ENCODE measurements at places on chromosomes 12 and 14. TPM values are rescaled to one million over a fixed set of nuclear protein-coding genes. Genes with fewer than 3 reads are reported as not detected.

DNA sequence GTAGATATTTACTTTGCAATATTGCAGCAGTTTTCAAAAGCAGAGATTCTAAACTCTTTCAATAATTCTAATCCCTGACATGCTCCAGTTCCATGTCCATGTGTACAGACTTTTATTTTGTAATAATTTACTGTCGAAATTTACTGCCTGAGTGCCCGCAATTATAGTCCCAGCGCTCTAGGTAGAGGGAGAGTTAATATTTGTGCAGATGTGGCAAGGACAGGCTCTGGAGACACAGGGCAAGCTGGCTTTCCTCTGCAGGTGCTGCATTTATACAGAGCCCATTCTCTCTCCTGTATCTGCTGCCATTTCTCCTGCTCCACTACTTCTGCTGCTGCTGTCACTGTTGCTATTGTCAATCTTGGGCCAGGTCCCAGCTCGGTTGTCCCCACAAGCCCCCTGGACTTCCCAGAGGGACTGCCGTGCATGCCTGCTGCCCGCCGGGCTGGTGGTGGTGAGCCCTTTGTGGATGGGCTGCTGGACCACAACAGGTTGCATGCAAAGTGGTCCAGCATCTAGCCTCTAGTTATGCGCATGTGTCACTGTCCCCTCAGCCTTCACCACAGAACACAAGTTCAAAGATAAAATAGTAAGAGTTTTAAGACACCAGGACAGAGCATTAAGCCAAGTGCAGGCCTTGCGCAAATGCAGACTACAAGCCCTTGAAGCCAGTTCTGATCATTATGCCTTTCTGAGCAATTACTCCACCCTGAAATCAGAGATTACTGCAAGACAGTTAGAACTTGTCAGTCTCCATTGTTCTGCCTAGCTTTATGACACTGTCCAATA lies 40.8 kb upstream of the CSRP2 start:
- H3K27me3 ChIP-seq = no peaks in the 10 kb centered on the region
- H3K4me3 ChIP-seq = no peak overlapping the region
- H3K4me1 ChIP-seq = peaks cover 4% of the 10 kb centered on the region
- no peaks in the 10 kb centered on the region for H3K36me3 ChIP-seq
- H3K27ac ChIP-seq = no peak overlapping the region

Gene OR4Q3
- total RNA-seq = not detected

Gene ADAMTS20
- not detected for total RNA-seq

DNA sequence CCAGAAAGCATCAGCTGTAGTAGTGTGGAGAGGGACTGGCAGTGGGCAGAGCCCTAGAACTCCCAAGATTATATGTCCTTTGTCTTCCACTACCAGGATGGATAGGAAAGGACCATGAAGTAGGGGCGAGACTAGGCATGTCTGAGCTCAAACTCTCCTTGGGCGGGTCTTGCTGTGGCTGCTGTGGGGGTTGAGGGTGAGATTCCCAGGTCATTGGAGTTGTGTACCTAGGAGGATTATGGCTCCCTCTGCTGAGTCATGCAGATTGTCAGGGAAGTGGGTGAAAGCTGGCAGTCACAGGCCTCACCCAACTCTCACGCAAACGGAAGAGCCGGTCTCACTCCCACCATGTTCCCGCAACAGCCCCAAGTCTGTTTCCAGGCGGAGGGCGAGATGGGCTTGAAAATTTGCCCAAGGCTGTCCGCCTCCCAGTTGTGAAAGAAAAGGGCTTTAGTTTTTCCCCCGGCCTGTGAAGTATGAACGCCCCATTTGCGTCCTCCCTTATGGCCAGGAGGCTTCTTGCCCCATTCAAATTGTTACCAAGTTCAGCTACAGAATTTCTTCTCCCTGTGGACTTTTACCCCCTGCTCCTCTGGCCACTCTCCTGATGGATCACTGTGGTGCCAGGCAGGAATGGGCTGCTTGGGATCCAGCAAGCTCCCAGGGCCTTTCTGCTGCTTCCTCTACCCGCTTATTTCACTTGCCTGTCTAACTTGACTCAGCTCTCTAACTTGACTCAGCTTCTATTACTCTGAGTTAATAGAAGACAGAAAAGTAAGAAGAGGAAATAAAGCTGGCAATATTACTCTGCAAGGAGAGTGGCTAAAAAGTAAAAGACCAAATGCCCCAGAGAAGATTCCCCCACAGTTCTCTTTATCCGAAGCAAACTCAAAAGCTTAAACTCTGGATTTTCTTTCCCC lies 159.3 kb downstream of the SLC2A13 start:
- H3K4me3 ChIP-seq = no peak overlapping the region
- no peak for DNase-seq
- no peaks in the 10 kb centered on the region for H3K27me3 ChIP-seq
- H3K27ac ChIP-seq = no peak overlapping the region
- H3K4me1 ChIP-seq = no peaks in the 10 kb centered on the region

Gene POU6F1
- 36.5 TPM for total RNA-seq

DNA sequence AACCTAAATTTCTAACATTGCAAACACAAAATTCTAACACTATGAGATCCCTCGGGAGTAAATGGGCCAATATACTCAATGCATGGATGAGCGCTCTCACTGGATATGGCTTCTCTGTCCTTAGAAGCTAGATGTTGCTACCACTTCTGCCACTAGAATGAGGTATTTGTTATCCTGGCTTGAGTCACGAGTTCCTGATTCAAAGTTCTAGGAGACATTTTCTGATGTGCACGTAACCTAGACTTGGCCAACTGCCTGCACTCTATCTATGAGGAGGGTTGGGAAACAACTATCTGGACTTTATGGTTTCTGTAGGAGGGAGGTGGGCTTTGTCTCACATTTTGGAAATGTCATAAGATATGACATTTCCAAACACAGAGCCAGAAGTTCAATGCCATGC lies 37.6 kb downstream of the FERMT2 start:
- peaks cover 9% of the 10 kb centered on the region for H3K4me1 ChIP-seq
- H3K36me3 ChIP-seq = no peaks in the 10 kb centered on the region

- no peaks in the 10 kb centered on the region for H3K27me3 ChIP-seq
- DNase-seq = no peak
- H3K4me3 ChIP-seq = no peak overlapping the region
- H3K27ac ChIP-seq = no peak overlapping the region
- no peaks in the 10 kb centered on the region for H3K36me3 ChIP-seq
These were observed 776.8 kb downstream of the NRXN3 start for GRCh38 chr14:78946949-78947348.

DNA sequence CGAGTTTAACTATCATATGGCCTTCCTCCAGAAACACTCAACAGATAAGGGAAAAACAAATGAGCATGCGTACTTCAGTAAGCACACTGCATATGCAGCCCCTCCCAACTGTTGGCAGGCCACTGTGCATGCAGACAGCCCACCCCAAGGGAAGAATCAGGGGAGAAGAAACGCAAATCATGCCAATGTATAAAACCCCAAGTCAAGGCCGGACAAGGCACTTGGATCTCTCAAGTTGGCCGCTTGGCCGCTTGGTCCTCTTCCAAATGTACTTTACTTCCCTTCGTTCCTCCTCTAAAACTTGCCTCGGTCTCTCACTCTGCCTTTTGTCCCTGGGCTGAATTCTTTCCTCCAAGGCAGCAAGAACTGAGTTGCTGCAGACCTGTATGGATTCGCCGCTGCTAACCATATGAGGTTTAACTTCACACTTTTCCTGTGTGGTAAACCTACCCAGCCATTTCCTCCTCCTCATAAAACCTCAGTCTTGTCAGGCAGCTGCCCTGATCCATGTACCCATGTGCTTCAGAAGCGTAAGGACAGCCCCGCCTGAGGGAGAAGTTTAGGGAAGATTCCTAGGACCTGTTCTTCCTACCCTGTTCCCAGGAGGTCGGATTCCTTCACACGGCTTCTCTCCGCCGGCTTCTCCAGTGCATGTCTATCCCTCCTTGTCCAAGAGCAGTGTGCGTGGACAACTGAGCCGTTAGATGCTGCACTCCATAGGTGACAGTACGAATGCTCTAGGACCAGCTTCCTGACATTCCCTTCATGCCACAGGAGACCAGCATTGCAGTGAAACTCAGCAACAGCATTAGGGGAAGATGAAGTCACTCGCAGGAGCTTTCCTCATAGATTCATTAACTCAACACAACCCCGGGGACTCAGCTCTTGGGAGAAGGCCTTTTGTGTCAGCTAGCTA lies 188.0 kb downstream of the MON2 start:
- H3K27me3 ChIP-seq = no peaks in the 10 kb centered on the region
- no peaks in the 10 kb centered on the region for H3K4me1 ChIP-seq
- no peak overlapping the region for H3K27ac ChIP-seq
- no peak for DNase-seq
- no peak overlapping the region for H3K4me3 ChIP-seq

Gene CLEC4D
- not detected for total RNA-seq

- no peaks in the 10 kb centered on the region for H3K27me3 ChIP-seq
- peak overlapping the region; percentile 97 for H3K4me3 ChIP-seq
- H3K27ac ChIP-seq = peak overlapping the region; percentile 93
- DNase-seq = no peak
- no peaks in the 10 kb centered on the region for H3K36me3 ChIP-seq
These were observed 1.1 kb upstream of the HOMEZ start for GRCh38 chr14:23286902-23287479.

GRCh38 chr14:52485350-52485960 lies 66.8 kb downstream of the TXNDC16 start:
- no peak for DNase-seq
- no peak overlapping the region for H3K27ac ChIP-seq
- no peaks in the 10 kb centered on the region for H3K4me1 ChIP-seq

Gene FOXM1
- total RNA-seq = 4.1 TPM

Data from suprapubic skin (tissue), 4 donors.